ENCODE measurements at places on chromosomes 1 and 21.

- no peak for DNase-seq
Observed at GRCh38 chr1:153627715-153628626, at the start of gene S100A1. Gene S100A1 (plus strand): TSS chr1:153628434. CDS start chr1:153630522, 2,088 bp downstream.

DNA sequence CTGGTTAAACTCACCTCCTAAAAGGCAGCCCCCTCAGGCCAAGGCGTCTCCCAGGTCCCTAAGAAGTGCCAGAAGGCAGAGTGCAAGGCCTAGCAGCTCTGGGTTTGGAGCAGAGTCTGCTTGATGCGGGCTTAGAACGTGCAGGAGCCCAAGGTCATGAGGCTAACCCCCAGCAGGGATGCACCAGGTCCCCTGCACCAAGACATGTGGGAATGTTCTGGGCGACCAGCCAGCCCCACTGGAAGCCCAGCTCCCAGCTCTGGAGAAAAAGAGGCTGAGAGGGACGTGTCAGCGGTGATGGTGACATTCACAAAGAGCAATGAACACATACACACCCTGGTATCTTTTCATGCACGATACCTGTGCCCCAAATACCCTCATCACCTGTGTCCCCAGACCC is 5.1 kb downstream of the LRRN2 start:
- DNase-seq = no peak

DNA sequence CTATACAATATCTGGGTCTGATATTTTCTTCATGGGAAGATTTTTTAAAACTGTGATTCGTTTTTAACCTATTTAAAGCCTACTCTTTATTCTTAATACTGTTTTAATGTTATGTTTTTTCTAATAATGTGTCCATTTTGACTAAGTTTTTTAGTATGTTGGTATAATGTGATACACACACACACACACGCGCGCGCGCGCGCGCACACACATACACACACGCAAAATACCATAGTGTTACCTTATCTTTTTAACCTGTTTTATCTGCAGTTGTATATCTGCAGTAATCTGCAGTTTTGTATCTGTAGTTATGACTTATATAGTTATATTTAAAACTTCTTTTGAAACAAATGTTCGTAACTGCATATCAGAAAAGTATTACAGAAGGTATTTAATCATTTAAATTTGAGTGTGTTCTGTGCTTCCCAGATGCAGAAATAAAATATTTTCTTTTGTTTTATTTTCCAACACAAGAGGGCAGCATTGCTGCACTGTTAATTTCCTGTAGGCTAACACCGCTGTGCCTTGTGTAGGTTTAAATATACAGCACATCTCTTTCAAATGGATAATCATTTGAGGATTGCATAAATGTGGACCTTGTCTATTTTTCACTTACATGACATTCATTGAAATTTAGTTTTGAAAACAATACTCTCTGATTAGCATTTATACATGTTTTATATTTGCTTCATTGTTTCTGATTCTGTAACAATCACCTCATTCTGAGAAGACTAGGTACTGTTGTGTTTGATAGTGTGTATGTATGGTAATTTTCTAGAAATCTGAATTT is 166.1 kb downstream of the PDE4B start:
- DNase-seq = peak; percentile 32

DNA sequence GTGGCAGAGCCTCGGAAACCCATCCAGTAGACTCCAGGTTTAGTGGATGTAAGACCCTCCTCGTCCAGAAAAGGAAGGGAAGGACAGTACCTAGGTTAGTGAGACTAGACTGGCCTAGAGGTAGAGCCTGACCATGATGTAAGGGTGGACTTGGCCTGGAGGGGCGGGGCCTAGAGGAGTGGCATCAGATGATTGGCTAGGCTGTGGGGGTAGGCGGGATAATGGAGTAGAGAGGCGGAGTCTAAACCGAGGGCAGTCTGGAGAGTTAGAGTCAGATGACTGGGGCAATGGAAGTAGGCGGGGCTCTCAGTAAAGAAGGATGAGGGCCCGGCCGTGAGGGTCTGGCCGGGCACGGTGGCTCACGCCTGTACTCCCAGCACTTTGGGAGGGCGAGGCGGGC is 70.1 kb downstream of the EPHB2 start:
- peak; percentile 13 for DNase-seq

GRCh38 chr1:111729271-111729921 is 9.8 kb downstream of the INKA2 start:
- DNase-seq = no peak

GRCh38 chr1:150187560-150187931 is 37.8 kb downstream of the PLEKHO1 start:
- no peak for DNase-seq

DNA sequence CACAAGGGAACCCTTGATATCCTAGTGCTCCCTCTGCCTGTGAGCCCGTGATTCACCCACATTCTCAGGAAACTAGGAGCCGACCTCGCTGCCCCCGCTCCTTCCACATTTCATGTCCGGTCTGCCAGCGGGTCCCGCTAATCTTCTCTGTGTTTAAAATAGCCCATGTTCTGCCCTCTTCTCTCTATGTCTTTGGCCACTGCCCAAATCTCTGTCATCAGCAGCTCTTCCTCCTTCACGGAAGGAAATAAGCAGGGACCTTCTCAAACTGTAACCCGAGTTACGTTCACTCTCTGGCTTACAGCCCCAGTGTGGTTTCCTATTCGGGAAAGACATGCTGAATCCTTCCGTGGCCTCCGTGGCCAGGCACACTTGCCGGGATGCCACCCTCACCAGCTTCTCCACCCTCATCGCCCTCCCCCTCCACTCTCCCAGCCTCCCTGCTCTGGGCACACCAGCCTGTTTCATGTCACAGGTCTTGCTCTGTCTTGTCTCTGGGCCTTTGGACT is 21.1 kb upstream of the UBXN10 start:
- DNase-seq = no peak

- DNase-seq = no peak
Observed at GRCh38 chr1:248140846-248141245, 4.1 kb upstream of the OR2M5 start.

- no peak for DNase-seq
Observed at GRCh38 chr21:42809577-42810475, 69.5 kb downstream of the WDR4 start.

DNA sequence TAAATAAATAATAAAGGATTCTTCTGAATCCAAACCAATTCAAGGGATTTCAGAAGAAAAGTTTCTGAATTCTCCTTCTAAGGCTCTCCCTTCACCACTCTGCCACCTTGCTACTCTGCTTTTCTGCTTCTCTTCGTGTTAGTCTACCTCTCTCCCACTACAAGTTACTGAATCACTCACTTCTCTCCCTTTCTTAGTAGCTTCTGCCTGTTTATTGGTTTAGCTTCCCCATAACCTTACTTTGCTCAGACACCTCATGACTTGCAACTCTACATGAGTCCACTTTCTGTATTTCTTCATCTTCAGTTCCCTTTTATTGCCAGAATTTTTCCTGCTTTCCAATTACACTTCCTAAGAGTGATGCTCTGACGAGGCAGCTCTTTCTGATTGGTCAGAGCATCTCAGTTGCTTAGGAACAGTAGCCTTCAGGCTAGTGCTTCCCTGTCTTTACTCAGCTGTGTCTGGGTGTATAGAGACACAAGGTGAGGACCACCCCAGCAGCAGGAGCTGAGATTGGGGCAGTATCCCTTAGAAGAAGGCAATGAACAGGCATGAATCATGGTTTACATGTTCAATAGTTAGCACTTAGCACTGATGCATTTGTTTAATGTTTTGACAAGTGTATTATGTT is 144.6 kb downstream of the SLC30A10 start:
- no peak for DNase-seq

- DNase-seq = no peak
Observed at GRCh38 chr1:35223084-35223630, 30.2 kb upstream of the SFPQ start.

- no peak for DNase-seq
Observed at GRCh38 chr1:109944541-109944940, 33.9 kb downstream of the CSF1 start.

DNA sequence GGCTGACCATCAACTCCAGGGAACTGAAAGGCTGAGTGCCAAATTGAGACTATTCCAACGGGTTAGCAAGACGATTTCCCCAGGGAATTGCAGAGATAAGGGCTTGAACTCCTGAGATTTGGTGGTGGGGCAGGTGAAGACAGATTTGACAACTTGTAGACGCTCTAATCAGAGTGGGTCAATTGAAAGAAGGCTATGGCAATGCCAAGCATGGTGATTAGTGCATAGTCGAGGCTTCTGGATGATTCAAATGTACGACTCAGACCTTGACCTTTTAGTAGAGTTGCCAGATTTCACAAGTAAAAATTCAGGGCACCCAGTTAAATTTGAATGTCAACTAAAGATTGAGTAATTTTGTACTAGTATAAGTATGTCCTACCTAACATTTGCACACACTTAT is 302.1 kb upstream of the SPAG17 start:
- no peak for DNase-seq

DNA sequence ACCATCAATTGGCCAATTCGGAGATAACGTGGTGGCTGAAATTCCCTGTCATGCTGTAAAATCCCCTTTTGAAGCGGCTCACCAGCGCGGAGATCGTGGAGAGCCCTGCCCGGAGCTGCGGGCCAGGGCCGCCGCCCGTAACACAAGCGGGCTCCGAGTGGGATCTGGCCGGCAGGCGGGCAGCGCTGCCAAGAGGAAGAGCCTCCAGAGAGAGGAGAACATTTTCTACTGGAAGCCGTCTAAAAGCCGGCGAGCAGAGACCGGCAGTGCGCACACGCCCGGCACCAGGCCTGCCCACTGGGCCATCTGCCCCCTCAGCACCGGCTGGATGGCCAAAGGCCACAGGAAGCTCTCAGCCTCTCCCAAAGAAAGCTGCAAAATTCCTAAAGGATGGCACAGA is 15.5 kb downstream of the SSBP3 start:
- DNase-seq = no peak

DNA sequence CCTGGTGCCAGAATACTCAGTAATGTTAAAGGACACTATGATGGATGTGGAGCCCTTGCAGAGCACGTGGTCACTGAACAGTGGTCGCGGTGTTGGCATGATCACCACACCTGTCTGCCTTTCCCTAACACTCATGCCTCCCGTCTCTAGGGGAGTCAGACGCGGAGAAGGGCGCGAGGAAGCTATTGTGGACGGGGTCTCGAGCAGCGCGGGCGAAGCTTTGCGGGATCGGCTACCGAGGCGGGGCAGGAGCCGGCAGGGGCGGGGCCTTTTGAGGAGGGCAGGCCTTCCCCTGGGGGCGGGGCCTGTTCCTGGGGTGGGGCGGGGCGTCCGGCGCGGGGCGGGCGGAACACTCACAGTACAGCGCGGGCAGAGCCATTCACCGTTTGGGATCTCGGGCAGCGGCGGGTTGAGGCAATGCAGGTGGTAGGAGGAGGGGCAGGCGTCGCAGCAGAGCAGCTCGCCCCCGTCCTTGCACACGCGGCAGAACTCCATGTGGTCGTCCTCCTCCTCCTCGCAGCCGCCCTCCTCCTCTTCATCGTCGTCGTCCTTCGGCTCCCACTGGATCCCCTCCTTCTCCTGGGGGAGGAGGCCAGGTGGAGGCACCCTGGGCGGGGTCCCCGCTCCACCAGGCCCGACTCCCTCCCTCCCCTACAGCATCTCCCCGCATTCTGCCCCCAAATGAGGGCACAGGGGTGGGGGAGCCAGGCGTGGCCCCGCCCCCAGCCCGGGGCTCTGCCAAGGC is 31.5 kb downstream of the CHD5 start:
- no peak for DNase-seq

- no peak for DNase-seq
Observed at GRCh38 chr1:111586112-111586511, 33.5 kb upstream of the RAP1A start.

- no peak for DNase-seq
Observed at GRCh38 chr1:150093805-150094204, 26.2 kb downstream of the VPS45 start.

GRCh38 chr1:156571261-156571852 is 1.0 kb downstream of the IQGAP3 start:
- DNase-seq = peak; percentile 78

DNA sequence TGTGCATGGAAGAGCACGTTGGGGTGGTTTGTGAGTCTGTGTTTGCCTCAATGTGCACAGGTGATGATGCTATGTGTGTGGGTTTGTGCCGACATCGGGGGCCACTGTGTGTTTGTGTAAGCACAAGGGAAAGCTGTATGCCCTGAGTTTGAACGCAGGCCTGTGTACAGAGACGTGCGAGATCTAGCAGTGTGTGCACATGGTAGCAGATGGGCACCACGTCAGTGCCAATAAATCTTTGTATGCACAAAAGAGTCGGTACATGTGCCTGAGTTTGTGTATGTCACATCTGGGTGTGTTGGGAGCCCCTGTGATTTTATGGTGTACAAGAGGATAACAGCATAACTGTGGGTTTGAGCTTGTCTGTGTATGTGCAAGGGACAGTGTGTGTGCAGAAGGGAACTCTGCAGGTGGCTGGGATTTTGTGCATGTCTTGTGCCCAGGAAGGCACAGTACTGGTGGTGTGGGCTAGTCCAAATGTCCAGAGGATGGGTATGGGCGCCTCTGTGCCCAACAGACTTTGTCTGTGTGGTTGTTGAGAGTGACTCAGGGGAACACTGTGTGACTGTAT is 32.0 kb upstream of the WASF2 start:
- DNase-seq = no peak
